GM12865 (cell line): ENCODE measurements at places on chromosomes 5 and 9.
A peak's percentile ranks its signal among the peaks of the same experiment; 100 is the strongest.

- DNase-seq, result no peak
These were observed 264.8 kb upstream of the KIF2A start for GRCh38 chr5:62041156-62041756.

DNA sequence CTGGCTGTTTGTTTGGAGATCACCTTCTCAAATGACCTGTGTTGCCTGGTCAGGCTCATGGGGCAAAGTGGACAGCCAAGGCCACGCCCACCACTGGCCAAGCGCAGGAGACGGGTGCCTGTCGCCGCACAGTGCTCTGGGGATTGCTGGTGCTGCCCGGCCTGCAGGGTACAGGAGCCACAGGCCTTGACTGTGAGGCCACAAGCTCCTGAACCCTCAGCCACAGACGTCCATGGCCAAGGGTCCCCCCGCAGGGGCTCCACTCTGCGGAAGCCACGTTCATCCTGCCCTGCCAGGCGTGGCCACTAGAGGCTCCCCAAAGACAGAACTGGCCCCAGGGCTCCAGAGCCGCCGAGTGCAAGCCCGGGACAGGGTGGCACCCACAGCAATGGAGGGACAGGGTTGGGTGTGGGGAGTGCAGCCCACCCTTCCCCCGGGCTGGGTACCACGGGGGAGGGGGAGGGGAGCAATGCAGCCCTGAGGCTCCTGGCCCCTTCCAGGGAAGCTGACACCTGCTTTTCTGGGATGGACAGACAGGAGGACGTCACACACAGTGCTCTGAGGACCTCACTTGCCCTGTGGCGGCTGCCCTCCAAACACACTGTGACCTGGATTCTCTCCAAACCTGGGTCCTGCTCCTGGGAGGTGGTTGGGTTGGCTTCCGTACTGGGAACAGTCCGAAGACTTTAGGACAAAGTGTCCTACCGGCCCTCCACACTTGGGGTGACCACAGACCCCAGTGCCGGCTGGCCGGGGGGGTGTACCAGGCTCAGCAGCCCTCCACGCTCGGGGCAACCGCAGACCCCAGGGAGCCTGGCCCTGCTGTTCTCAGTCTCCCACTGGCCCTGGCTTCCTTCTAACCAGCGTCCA lies 21.5 kb downstream of the TPPP start:
- peak; percentile 61 for DNase-seq

DNA sequence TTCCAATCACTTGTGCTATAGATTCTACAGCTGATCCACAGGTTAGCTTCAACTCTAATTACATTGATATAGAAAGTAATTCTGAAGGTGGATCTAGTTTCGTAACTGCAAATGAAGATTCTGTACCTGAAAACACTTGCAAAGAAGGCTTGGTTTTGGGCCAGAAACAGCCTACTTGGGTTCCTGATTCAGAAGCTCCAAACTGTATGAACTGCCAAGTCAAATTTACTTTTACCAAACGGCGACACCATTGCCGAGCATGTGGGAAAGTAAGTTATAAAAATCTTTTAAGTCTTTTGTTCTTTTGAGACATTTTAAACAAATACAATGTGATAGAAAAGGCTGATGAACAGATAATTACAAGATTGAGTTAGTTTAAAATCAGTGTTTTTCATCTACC lies 30.9 kb downstream of the ZFYVE16 start:
- no peak for DNase-seq

DNA sequence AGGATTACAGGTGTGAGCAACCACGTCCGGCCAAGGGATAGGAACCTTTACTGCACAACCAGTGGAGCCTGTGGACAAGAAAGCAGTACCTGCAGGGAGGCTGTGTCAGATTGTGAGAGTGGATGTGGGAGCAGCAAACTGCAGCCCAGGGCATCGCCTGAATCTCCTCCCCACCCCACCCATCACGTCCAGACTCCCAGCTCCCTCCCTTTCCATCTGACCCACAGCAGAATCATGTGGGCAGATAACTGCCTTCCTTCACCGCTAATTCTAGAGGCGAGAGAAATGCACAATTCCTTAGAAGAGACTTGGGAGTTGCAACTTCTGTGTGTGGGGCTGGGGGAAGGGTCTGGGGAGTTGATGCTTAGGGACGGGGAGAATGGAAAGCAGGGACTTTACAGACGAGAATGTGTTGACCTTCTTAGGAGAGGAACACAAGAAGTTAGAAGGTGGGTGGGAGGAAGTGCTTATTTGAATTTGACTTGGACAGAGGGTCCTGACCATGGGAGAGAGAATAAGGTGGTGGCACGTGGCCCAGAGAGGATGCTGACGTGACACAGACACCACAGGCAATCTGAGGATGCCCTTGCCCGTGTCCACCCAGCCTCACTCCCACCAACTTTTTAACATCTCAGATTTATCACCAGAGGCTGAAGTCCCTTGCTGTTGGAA lies 4.5 kb upstream of the LCP2 start:
- DNase-seq, result no peak

GRCh38 chr9:94017939-94018531 lies 62.9 kb upstream of the BARX1 start:
- DNase-seq, result peak; percentile 14

- no peak for DNase-seq
These were observed 18.1 kb upstream of the PDCL start for GRCh38 chr9:122846371-122846940.

GRCh38 chr9:114588210-114588609 lies 641 bp downstream of the ATP6V1G1 start:
- peak; percentile 44 for DNase-seq

GRCh38 chr5:175246889-175247520 lies 197.0 kb downstream of the DRD1 start:
- DNase-seq, result no peak

- peak; percentile 75 for DNase-seq
These were observed 10.0 kb upstream of the C5 start for GRCh38 chr9:121059998-121060636.

GRCh38 chr9:129484352-129485000 lies 136.4 kb downstream of the C9orf50 start:
- DNase-seq, result no peak

DNA sequence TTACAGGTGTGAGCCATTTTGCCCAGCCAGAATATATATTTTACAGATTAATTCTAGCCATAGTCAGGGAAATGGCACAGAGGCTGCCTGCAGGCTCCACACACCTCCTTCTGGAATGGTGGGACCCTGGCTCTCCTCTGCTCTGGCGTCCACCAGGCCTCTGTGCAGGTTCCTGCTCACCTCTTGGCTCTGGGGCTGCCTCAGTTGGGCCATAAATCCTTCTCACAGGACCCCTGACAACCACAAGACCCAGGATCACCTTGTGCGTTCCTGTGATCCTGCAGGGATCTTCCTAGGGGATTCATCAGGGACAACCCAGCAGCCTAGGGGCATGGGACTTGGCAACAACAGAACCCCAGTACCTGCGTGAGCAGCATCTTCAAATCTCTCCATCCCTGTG lies 93.0 kb upstream of the FSTL4 start:
- no peak for DNase-seq

DNA sequence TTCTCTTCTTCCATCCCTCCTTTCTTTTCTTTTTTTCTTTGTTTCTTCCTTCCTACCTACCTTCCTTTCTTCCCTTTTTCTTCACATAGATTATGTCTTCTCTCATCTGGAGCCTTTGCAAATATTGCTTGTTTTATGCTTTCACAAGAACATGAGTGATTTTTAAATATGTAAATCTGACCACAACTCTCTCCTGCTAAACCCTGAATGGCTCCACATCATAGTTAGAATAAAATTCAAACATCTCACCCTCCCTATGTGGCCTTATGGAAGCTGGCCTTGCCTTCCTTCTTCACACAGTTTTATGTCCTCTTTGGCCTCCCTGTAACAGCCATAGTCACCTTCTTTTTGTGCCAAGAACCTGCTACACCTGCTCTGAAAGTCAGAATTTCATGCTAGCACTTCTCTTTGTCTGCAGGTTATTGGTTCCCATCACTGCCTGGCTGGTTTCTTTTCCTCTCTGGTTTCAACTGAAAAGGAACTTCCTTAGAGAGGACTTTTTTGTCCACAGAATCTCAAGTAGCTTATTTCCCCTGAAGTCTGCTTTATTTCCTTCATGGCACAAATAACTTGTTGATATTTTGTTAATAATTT lies 114.3 kb upstream of the TNC start:
- no peak for DNase-seq

- DNase-seq, result no peak
These were observed 34.9 kb upstream of the HMCN2 start for GRCh38 chr9:130230631-130231030.

DNA sequence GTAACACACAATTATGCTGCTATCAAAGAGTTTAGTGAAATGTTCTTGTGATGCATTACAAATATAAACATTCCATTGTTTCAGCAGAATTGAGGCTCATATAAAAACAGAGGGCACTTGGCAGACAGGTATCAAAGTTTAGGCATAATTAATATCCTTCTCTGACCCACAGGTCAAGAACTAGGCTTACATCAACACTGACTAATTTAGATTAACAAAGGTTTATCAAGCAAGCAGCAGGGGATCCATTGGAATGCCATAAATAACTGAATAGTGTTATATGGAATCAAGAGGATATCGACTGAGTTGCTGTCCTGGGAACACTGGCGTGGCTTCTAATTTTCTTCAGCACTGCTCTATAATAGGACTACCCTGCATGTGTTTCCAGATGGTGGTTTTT lies 414.5 kb upstream of the ARRDC3 start:
- DNase-seq, result no peak

- no peak for DNase-seq
These were observed 466.9 kb downstream of the ENC1 start for GRCh38 chr5:74173665-74174064.

DNA sequence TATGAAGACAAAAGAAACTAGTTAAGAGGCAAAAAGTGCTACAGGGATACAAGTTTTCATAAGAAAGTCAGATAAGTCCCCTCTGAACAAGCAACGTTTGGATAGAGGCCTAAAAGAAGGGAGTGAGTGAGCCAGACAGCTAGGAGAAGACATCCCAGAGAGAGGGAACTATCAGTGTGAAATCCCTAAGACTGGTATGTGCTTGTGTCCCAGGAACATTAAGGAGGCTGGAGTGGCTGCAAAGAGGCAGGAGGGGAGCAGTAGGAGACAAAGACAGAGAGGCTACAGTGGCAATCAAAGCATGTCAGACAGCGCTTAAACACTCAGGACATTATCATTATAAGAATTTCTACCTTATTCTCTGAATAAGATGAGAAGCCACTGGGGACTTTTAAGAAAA lies 139.1 kb upstream of the STK32A start:
- no peak for DNase-seq

- DNase-seq, result peak; percentile 38
These were observed at the start of gene SNCAIP for GRCh38 chr5:122311961-122312590. SNCAIP (plus strand) TSS chr5:122312237; CDS start chr5:122391135, 78,898 bp downstream.

DNA sequence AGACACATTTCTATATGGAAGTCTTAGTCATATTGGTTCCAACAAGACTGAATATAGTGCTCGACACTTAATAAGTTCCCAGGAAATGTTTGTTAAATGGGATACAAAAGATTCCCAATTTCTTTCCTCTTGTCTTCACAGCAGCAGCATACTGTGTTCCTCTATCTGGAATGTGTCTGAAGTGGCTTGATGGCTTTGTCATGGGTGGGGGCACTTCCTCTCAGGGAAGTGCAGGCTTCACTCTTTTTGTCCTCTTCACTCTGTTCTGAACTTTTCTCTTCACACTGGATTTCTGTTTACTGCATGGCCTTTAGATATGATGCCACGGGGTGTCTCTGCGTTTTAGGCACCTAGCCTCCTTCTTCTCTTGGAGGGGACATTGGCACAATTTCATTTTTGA lies 127.7 kb upstream of the C9orf72 start:
- no peak for DNase-seq

DNA sequence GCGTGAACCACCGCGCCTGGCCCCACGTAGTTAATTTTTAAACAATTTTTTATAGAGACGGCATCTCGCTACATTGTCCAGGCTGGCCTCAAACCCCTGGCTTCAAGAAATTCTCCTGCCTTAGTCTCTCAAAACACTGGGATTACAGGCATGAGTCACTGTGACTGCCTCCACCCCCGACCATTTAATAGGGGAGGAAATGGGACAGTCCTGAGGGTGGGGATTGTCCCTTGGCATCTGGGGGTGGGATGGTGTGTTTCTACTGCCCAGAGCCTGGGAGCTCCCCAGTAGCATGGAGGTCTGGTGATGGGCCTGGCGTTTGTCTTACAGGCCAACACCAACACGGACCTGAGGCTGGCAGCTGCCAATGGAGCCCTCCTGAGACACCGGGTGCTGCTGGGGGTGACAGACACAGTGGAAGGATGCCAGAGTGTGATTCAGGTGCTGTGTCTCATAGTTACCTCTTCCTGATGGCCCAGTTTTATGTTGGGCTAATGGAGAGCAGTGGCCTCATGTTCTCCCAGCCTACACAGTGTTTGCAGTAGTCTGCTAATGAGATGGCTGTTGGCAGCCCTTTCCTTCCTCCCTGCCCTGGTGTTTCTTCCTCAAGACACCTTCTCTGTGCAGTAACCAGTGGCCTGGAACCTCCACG lies 22.5 kb downstream of the TMEM268 start:
- DNase-seq, result no peak

DNA sequence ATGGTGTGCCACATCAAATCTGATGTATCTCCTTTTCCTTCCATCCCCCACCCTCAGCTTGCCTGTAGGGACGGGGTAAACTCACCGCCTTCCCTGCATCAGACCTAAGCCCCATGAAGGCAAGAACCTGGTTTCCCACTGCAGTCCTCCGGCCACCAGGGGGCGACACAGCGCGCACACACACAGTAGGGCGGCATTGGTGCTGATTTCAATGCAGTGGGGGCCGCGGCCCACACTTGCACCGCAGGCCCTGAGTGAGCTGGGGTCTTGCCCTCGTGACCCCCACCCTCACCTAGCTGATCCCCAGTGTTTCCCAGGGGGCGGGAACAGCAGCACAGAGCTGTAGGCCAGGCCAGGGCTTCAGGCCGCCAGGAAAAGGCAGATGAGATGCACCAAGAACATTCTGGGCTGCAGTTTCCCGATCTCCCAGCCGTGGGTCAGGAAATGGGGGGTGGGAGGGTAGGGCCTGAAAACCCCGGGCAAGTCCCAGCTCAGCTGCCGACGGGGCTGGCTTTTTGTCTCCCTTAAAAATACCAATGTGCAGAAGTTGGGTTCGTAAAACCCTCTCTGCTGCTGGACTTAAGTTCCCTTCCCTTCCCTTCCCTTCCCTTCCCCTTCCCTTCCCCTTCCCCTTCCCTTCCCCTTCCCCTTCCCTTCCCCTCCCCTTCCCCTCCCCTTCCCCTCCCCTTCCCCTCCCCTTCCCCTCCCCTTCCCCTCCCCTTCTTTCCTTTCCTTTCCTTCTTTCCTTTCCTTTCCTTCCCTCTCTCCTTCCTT lies 19.5 kb downstream of the FAM163B start:
- DNase-seq, result peak; percentile 12

DNA sequence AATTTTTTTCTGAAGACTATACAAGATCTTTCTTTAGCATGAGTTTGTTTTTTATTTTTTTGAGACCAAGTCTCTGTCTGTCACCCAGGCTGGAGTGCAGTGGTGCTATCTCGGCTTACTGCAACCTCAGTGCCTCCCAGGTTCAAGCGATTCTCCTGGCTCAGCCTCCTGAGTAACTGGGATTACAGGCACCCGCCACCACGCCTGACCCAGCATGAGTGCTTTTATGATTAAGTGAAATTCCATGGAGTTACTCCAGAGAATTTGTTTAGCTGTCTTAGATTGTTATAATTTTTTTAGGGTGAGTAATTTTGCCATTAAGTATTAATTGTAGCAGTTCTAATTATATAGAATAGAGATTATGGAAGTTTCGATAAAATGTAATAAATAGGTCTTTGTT lies 14.3 kb downstream of the YTHDC2 start:
- DNase-seq, result no peak

- no peak for DNase-seq
These were observed 57.7 kb upstream of the CER1 start for GRCh38 chr9:14780251-14780650.
